ENCODE measurements at places on chromosomes 6 and 20. TPM values are rescaled to one million over a fixed set of nuclear protein-coding genes. Genes with fewer than 3 reads are reported as not detected.

- DNase-seq: no peak
Observed at GRCh38 chr6:112441607-112442006, 94.5 kb downstream of the RFPL4B start.

LCA5 gene
- 1.2 TPM for polyA plus RNA-seq

CAP2 gene
- 30.7 TPM for polyA plus RNA-seq

DNA sequence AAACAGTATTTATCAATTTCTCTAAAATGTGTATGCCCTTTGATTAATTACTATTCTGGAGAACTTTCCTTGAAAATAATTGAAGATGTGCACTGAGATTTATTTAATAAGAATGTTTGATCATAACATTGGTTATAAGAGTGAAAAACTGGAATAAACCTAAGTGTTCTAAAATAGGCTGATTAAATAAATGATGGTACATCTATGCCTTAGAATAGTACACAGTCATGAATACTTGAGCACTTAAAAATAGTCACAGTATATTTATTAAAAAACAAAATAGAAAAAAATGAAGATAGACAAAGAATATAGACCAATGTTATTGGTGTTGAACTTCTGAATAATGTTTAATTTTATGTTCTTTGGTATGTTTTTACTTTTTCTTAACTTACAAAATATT lies 93.0 kb downstream of the ZNF217 start:
- no peak for DNase-seq

DNA sequence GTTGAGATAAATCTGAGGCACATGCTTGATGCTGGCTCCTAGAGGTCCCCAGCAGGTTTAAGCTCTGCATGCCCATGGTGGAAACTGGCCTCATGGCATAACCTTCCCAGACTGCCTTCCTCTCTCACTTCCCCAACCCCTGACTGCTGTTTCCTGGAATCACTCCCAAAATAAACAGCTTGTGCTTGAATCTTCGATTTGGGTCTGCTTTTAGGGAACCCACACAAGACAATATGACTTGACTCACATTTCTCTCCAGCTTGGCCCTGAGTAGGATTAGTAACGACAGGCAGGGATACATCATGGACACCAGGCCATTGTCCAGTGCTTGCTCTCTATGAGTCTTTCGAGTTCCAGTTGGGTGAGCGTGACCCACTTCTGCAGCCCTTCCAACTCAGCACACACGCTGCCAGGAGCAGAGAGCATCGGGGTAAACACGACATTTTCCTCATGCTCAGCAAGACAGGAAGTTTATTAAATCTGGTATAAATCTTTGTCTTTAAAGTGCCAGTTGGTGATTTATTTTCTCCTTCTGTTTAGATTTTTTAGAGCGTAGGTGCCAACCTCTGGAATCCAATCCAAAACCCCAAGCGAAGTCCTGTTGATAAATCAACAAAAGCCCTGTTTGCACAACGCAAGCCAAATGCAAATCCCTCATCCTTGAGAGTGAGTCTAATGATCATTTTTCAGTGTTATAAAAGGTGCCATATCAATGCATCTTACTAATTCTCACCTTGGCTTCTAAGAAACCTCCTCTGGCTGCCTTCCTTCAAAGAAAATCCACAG lies 135.0 kb downstream of the FOXA2 start:
- DNase-seq: no peak

- DNase-seq: peak; percentile 41
Observed at GRCh38 chr6:159608961-159609651, 83.9 kb downstream of the SOD2 start.

Data from A549 (cell line).